ENCODE measurements at places on chromosomes 2 and 18. TPM values are rescaled to one million over a fixed set of nuclear protein-coding genes. Genes with fewer than 3 reads are reported as not detected.

GRCh38 chr18:42742969-42743368 lies 372.5 kb downstream of the RIT2 start:
- no peak for DNase-seq

GRCh38 chr18:32243358-32243757 lies 53.5 kb downstream of the MEP1B start:
- no peak for DNase-seq

The IL36RN gene
- total RNA-seq: not detected

The L3MBTL4 gene
- total RNA-seq: 2.1 TPM

The TCF23 gene
- not detected for total RNA-seq

- no peak for DNase-seq
Measured at GRCh38 chr2:3725002-3725401, 21.6 kb downstream of the DCDC2C start.

Data from CD4-positive, CD25-positive, alpha-beta regulatory T cell (primary cell).